Central memory CD8-positive, alpha-beta T cell (primary cell): ENCODE measurements at places on chromosomes 12 and 14.
A peak's percentile ranks its signal among the peaks of the same experiment; 100 is the strongest.

DNA sequence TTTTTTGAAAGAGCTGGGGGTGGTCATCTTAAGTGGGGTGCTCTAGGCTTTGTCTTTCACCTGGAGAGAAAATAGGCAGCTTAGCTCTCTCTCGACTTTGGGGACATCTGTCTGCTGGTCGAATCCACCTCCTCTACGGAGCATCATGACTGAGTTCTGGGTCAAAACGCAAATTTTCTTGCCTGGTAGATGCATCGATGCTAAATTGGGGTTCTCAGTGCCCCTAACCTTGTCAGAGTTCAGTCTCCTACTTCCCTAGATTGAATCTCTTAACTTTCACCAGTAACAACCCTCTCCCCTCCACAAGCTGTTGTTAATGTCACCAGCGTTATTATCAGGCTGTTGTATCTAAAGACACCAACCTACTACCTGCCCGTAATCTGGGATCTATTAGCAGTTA, 682 bp downstream of the FLRT2 start:
- H3K4me1 ChIP-seq: no peaks in the 10 kb centered on the region
- no peak overlapping the region for H3K27ac ChIP-seq
- H3K36me3 ChIP-seq: peaks cover 1% of the 10 kb centered on the region
- no peak overlapping the region for H3K4me3 ChIP-seq
- peaks cover 62% of the 10 kb centered on the region for H3K27me3 ChIP-seq

- no peak overlapping the region for H3K27ac ChIP-seq
- H3K4me1 ChIP-seq: peaks cover 7% of the 10 kb centered on the region
- peaks cover 63% of the 10 kb centered on the region for H3K27me3 ChIP-seq
- no peak for DNase-seq
- H3K4me3 ChIP-seq: no peak overlapping the region
- no peaks in the 10 kb centered on the region for H3K36me3 ChIP-seq
These were observed 293.1 kb upstream of the FKBP4 start for GRCh38 chr12:2501464-2502191.

DNA sequence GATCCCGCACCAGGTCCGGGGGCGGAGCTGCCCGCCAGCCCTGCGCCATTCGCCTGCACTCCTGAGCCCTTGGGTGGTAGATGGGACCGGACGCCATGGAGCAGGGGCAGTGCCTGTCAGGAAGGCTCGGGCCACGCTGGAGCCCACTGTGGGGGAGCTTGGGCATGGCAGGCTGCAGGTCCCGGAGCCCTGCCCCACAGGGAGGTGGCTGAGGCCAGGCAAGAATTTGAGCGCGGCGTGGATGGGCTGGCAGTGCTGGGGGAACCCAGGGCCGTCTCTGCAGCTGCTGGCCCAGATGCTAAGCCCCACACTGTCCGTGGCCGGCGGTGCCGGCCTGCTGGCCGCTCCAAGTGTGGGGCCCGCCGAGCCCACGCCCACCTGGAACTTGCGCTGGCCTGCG, 260.0 kb downstream of the NPAS3 start:
- H3K27me3 ChIP-seq: no peaks in the 10 kb centered on the region
- DNase-seq: no peak

GRCh38 chr12:90209029-90209428, 500.4 kb upstream of the ATP2B1 start:
- peaks cover 20% of the 10 kb centered on the region for H3K27me3 ChIP-seq
- H3K4me3 ChIP-seq: no peak overlapping the region

GRCh38 chr14:78627114-78627513, 456.9 kb downstream of the NRXN3 start:
- no peaks in the 10 kb centered on the region for H3K36me3 ChIP-seq
- H3K4me3 ChIP-seq: no peak overlapping the region

DNA sequence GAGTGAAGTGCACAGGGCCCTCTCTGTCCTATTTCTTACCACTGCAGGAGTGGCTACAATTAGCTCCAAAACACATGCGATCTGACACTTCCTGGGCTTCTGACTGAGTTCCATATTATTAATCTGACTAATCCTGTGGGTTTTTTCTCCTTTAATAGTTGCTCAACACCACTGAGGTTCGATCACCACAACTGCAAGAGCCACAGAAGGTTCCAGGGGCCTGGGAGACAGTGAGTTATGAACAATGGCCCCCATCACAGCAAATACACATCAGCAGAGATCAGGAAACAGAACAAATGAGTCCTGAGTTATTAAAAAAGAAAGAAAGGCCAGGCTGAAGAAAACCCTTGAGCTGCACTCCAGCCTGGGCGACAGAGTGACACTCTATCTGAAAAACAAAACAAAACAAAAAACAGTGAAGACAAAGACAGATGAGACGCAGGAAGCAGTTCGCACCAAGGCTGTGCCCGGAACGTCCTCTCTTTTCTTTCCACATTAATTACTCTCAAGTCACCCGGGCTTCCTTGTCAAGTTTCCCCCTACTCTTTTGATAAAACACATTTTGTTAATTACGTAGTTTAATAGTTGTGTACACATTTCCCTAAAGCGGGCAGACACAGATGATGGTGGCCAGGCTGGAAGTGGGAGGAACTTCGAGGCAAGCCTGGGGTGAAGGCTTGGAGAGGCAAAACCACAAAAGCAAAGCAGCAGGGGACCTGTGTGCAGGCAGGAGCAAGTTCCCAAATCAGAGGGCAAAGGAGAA, 42.7 kb downstream of the CDC42BPB start:
- H3K36me3 ChIP-seq: no peaks in the 10 kb centered on the region
- H3K4me1 ChIP-seq: no peaks in the 10 kb centered on the region
- no peak overlapping the region for H3K4me3 ChIP-seq
- peaks cover 43% of the 10 kb centered on the region for H3K27me3 ChIP-seq
- no peak for DNase-seq
- no peak overlapping the region for H3K27ac ChIP-seq

DNA sequence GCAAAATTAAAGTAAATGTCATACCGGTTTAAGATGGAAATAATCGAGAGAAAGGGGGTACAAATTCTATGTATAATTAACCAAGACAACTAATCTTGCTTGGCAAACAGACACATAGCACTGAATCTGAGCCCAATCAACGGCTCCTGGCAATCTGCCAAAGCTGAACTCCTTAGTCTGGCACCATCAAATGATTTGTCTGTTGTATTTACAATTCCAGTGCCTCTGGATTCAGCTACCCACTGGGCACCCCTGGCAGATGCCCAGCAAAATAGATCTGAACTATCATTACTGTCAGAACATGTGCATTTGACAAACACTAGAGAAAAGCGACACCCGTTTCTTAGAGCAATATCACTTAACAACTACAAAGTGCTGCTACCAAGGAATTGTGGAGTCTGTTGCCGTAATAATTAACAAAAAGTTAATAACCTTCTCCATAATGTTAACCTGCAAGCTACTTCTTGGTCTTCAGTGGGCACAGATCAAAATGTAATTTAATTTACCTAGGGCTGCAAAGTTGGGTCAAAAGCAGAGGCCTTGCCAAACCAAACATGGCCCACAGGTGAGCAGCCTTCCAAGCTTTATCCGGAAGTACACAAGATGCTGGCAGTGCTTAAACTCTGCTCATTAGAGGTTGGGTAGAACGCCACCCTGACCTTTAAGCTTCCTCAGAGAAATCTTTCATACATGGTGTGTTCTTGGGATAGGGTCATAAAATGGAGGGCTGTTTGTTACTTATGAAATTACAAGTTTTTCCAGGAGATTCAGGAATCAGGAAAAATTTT, 7.6 kb downstream of the EGLN3 start:
- no peak overlapping the region for H3K27ac ChIP-seq
- H3K4me3 ChIP-seq: no peak overlapping the region
- DNase-seq: no peak
- no peaks in the 10 kb centered on the region for H3K4me1 ChIP-seq
- peaks cover 1% of the 10 kb centered on the region for H3K27me3 ChIP-seq
- no peaks in the 10 kb centered on the region for H3K36me3 ChIP-seq

- no peaks in the 10 kb centered on the region for H3K36me3 ChIP-seq
- no peak for DNase-seq
- no peak overlapping the region for H3K27ac ChIP-seq
These were observed 129.9 kb downstream of the GRIP1 start for GRCh38 chr12:66549050-66549389.

- peaks cover 8% of the 10 kb centered on the region for H3K27me3 ChIP-seq
- H3K4me1 ChIP-seq: peaks cover 33% of the 10 kb centered on the region
- H3K36me3 ChIP-seq: peaks cover 4% of the 10 kb centered on the region
- no peak for DNase-seq
- peak overlapping the region; percentile 89 for H3K4me3 ChIP-seq
These were observed 1.2 kb downstream of the SLC2A13 start for GRCh38 chr12:40104461-40105264.

- no peak overlapping the region for H3K27ac ChIP-seq
- H3K4me1 ChIP-seq: no peaks in the 10 kb centered on the region
- H3K27me3 ChIP-seq: no peaks in the 10 kb centered on the region
- no peak overlapping the region for H3K4me3 ChIP-seq
These were observed 1674.7 kb upstream of the SEL1L start for GRCh38 chr14:83208341-83208740.

GRCh38 chr12:54127538-54128259, 61.1 kb downstream of the SMUG1 start:
- peaks cover 69% of the 10 kb centered on the region for H3K27me3 ChIP-seq
- H3K36me3 ChIP-seq: no peaks in the 10 kb centered on the region
- H3K4me3 ChIP-seq: no peak overlapping the region
- H3K27ac ChIP-seq: no peak overlapping the region
- no peak for DNase-seq
- H3K4me1 ChIP-seq: peaks cover 14% of the 10 kb centered on the region

- H3K27ac ChIP-seq: no peak overlapping the region
- no peaks in the 10 kb centered on the region for H3K4me1 ChIP-seq
- no peak overlapping the region for H3K4me3 ChIP-seq
- DNase-seq: no peak
- no peaks in the 10 kb centered on the region for H3K36me3 ChIP-seq
- no peaks in the 10 kb centered on the region for H3K27me3 ChIP-seq
These were observed 72.9 kb downstream of the DENND5B start for GRCh38 chr12:31517994-31518393.

DNA sequence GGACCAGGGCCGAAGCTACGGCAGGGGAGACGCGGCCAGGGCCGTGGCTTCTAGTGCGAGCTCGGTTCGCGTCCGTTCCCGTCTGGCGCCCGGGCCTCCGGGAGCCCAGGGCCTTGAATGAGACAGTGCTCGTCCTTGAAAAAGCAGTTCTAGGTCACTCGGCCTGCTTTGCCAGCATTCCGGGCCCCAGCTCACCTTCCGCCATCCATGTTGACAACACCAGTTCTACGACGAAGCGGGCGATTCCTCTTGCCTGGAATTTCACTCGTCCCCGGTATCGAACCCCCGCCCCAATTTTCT, 4.5 kb downstream of the OR10AD1 start:
- H3K4me1 ChIP-seq: peaks cover 48% of the 10 kb centered on the region
- H3K4me3 ChIP-seq: peak overlapping the region; percentile 83
- H3K36me3 ChIP-seq: peaks cover 9% of the 10 kb centered on the region
- H3K27ac ChIP-seq: peak overlapping the region; percentile 99
- peaks cover 16% of the 10 kb centered on the region for H3K27me3 ChIP-seq
